ENCODE measurements at places on chromosomes 1 and 21. TPM values are rescaled to one million over a fixed set of nuclear protein-coding genes. Genes with fewer than 3 reads are reported as not detected.
A peak's percentile ranks its signal among the peaks of the same experiment; 100 is the strongest.

GRCh38 chr1:173064011-173064410, 13.3 kb upstream of the TNFSF18 start:
- no peak for DNase-seq

DNA sequence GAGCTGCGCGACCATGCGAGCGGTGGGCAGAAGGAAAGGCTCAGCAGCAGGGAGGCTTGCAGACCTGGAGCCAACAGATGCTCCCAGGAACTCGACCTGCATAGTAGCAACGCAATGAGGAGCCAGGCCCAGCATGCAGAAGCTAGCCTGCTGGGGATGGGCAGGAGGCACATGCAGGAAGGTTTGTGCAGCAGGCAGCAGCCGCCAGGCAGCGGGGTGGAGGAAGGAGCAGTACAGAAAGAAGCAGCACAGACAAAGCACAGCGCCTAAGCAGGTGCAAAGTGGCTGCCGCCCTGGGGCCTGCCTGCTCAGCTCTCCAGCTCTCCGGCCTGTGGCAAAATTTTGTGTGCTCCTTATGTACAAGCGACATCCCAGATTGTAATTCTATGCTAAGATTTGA, 213.5 kb upstream of the MAP1LC3C start:
- DNase-seq, result no peak

DNA sequence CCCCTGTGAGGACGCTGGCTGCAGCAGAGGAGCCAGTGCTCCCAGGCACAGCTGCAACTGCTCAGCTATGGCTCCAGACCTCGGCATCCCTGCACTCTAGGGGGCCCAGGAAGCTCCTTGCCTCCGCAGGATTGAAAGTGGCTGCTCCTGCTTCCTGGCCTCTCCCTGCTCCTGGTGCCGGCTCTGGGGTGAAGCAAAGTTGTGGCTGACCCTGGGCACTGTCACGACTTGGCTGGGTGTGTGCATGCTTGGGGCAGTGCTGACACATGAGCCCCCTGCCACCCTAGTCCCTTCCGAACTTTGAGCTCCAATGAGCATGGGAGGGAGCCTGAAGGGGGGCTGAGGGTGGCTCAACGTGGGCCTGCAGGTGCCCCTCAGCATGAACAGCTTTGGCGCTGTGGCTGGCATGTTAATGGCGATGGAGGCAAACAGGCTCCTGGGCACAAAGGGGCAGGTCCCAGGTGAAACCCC, 1512.2 kb downstream of the KCNT2 start:
- DNase-seq, result no peak

PTPRU gene
- total RNA-seq, result 13.7 TPM

DNA sequence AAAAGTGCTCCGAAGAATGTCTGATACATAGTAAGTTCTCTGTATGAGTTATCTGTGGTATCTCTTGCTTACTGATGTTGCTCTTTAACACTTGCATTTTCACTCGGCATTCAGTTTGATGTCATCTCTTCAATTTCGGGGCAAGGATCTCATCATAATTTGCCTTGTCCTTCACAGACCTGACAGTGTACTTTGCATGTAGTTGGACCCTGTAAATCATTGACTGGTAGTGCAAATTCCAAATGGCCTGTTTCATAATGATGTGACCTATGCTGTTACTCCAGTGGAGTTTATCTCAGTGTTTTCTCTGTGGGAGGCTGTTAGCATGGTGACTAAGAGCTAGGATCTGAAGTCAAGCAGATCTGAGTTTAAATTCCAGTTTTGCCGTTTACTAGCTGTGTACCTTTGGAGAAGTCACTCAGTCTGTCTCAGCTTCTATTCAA, 34.2 kb upstream of the ABCD3 start:
- DNase-seq, result no peak

MMP23B gene
- 20.0 TPM for total RNA-seq

NT5C1A gene
- total RNA-seq, result 18.2 TPM

S1PR1 gene
- total RNA-seq, result 54.2 TPM

GRCh38 chr1:6601049-6601922, 1.4 kb downstream of the KLHL21 start:
- peak; percentile 87 for DNase-seq

SPRR2F gene
- not detected for total RNA-seq

ATP6V0B gene
- 88.1 TPM for total RNA-seq

PLPPR5 gene
- total RNA-seq, result not detected

DNA sequence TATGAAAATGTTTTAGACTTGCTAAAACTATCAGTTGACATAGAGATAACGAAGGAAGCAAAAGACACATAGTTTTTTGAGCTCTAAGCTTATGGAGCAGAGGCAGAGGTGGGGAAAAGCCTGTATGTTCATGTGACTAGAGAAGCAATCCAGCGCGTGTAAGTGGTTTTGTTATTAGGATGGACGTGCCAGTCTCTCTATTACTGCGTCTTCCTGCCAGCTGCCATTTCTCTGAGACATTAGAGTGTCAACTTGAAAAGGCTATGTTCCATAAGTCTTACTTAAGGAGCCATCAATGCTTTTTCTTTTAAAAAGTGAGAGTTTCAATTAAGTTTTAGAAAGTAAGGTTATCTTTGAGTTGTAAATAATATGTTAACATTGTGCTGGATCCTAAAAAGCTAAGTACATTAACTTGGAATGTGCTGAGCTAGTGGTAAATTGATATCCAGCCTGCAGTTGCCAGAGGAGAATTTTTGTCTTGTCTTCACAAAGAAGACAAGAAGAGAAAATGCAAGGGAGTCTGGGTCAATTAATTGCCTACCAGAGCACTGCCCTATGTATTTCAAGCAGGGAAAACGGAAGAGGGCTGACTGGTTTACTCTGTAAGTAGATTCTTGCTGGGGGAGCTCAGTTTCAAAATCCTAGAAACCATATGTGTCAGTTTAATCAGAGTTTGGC, 161.8 kb upstream of the B3GALT2 start:
- DNase-seq, result no peak

GRCh38 chr1:235073331-235073967, 55.2 kb downstream of the TOMM20 start:
- peak; percentile 77 for DNase-seq

GRCh38 chr1:173476197-173476664, 904 bp upstream of the PRDX6 start:
- no peak for DNase-seq

THEM5 gene
- 0.24 TPM for total RNA-seq

IL19 gene
- not detected for total RNA-seq

GRCh38 chr1:28199328-28200233, 23.1 kb upstream of the PTAFR start:
- DNase-seq, result no peak

DNA sequence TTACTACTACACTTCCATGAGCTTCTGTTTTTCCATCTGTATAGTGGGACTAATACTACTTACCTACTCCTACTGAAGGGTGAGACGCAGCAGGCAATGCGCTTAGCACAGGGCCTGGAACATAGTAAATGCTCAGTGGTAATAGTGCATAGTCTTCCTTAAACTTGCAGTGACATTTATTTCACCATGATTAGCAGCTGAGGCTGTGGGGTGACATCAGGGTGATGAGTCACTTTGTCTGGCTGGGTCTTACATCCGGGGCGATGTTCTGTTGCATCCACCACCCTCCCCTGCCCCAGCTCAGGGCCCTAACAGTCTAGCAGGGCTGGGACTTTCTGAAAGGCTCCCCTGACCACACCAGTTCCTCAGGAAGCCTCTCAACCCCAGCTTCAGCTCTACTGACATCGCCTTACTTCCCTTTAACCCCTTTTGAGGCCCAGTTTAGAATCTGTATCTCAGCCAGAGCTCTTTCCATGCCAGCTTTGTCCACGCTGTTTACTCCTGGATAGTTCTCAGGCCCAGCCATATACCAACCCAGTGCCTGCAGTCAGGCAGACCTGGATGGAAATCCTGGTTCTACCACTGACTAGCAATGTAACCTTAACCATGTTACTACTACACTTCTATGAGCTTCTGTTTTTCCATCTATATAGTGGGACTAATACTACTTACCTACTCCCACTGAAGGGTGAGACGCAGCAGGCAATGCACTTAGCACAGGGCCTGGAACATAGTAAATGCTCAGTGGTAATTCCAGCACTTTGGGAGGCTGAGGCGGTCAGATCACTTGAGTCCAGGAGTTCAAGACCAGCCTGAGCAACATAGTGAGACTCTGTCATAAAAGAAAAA, 66.3 kb downstream of the CD58 start:
- DNase-seq, result peak; percentile 74

DONSON gene
- total RNA-seq, result 5.5 TPM

LIPI gene
- not detected for total RNA-seq

CCDC27 gene
- not detected for total RNA-seq

GRCh38 chr1:161305867-161306519, 3.8 kb downstream of the MPZ start:
- DNase-seq, result peak; percentile 91

DNA sequence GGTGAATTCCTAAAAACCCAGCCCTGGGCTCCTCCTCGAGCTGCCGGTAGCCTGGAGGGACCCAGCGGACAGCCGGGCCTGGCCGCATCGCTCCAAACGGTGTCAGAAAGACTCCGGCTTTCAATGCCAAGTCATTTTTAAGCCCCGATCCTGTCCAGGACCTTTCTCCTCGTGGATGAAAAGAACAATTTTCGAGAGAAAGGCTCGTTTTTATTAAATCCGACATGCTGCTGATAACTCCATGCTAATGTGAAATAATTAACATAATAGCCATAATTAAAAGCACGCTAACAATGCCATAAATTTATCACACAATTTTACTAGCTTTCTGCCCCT, 4.6 kb upstream of the FOXD3 start:
- no peak for DNase-seq
